HFF-Myc (cell line): ENCODE measurements at places on chromosomes 4 and X.

- DNase-seq = no peak
Measured at GRCh38 chrX:130552444-130553073, 150.8 kb downstream of the RBMX2 start.

DNA sequence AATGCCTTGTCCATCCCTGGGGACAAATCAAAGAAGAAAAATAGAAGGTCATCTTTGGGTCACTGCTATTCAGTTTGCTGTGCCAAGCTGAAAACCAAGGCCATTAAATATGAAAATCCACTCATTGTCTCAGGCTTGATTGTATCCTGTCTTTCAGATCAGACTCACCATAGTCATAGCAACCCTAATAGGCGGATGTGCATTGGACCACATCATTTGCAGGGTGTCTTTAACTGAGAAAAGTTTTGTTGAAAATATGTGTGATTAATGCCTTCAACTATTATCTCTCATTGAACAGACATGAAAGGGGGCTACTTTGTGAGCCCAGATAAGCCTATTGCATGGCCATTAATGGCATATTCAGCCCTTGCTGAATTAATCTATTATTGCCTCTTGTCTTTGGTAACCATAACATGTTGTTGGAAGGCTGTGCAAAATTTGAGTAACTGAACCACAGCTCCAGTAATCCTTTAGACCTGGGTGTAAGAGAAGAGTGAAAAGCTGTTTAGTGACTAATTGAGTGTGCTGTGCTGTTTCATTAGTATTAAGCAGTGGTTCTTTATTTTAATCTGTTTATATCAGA is 453.6 kb upstream of the EPHA5 start:
- no peak for DNase-seq

DNA sequence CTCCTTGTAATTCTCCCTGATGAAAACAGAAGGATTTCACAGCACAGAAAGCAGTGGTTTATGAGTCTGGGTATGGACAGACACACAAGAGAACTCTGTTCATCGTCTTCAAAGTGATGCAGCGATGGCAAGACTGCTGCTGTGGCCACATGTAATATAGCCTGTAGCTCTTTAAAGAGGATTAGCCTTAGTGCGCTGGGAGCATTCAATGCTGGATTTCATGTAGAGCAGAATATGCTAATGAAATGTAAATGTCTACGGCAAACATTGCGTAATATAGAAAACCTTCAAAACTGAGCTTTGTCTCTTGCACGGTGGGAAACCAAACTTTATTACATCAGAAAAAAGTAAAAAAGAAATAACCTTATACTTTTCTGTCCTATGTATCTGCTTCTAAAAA is 42.9 kb downstream of the ALPK1 start:
- DNase-seq = no peak

DNA sequence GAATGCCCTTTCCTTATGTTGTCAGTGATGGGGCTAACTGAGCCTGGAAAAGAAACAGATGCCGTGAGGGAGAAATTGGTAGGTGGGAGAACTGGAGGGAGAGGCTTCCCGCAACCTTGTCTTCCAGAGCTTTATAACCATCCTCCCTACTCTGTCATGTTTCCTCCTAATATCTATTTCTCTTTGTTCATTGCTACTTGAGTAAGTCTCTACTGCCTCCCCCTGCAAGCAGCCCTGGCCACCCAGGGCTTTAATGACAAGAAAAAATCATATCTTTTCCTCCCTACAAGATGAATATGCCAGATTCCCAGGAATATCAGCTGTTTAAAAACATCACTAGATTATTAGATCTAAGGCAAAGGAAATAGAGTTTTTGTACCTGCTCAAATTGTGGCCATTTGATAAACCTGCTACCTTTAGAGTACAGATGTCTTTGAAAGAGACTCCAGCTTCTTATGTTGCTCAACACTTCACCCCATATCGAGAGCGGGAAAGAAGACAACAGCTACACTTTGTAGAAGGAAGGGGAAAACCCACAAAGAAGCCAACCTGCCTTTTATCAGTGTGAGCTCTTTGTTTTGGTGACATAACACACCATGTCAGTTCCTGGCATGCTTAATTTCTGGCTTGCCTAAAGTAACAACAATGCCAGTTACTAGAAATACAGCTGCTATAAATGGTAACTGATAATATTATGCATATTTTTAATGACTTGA is 186.6 kb upstream of the LEF1 start:
- DNase-seq = no peak

DNA sequence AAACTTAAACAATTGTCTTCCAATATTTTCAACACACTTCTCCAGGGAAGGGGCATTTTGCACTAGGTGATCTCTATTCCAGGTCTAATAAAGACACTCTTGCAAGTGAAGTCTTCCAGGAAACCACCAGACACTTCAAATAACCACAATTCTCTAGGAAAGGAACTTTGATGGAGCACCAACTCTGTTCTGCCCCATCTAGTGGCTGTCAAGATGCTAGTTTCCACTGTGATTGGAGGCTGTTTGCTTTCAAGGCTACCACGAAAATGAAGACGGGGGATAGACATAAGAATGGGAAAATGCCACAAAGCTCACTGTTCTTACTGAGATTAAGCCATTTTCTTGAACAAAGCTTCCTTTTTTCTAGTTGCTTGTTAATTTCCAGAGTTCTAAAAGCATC is 100.6 kb upstream of the F9 start:
- DNase-seq = no peak

GRCh38 chr4:30828264-30828926 is 108.2 kb downstream of the PCDH7 start:
- DNase-seq = no peak

- DNase-seq = no peak
Measured at GRCh38 chr4:109640644-109641043, 62.6 kb downstream of the CASP6 start.

GRCh38 chr4:26867914-26868684 is 7.5 kb downstream of the STIM2 start:
- no peak for DNase-seq

- DNase-seq = no peak
Measured at GRCh38 chr4:68383115-68383514, 33.2 kb upstream of the YTHDC1 start.

- DNase-seq = no peak
Measured at GRCh38 chr4:5931526-5931925, 38.6 kb upstream of the CRMP1 start.

GRCh38 chr4:168124008-168124641 is 31.8 kb downstream of the ANXA10 start:
- no peak for DNase-seq

- DNase-seq = no peak
Measured at GRCh38 chr4:101290654-101291053, 56.7 kb downstream of the PPP3CA start.

DNA sequence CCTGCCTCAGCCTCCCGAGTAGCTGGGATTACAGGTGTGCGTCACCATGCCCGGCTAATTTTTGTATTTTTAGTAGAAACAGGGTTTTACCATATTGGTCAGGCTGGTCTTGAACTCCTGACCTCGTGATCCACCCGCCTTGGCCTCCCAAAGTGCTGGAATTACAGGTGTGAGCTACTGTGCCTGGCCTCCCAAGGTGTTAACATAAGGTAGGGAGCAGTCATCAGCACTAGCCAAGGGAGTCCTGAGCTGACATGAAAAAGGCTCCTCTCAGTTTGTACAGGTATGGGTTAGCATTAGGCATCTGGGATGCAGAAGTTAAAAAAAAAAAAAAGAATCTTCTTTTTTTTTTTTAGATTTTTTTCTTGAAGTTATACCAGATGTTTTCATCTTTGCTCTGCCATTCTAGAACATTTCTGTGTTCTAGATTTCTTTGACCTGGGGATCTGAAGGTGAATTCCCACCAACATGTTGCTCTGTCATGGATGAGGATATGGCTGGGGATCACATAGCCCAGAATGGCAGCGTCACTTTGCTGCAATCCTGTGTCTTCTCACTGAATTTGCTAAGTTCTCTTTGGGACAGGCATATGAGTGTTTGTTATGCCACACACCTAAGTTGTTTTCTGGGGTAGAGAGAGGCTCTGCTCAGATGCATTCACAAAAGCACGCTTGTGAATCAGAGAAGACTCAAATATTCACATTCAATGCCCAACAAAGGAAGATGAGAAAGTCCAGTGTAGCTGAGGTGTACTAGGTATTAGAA is 24.4 kb upstream of the PLA2G12A start:
- DNase-seq = no peak

- DNase-seq = no peak
Measured at GRCh38 chr4:19580095-19580494, 671.6 kb upstream of the SLIT2 start.
